ENCODE measurements at places on chromosomes 6 and 20.
A peak's percentile ranks its signal among the peaks of the same experiment; 100 is the strongest.

DNA sequence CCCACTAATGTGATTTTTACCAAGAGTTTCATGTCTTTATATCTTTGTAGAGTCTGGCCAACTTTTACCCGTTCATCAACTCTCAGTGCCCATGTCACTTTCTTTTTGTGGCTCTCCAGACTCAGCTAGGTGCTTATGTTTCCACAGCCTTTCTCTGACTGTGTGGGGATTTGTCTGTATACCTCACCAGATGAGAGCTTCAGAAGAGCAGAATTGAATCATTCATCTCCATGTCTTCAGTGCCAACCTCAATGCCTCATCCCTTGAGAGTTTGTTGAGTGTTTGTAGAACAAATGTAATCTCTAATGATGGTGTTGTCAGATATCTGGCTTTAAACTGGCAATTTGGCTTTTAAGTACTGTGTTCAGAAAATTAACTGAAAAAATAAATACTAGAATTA lies 16.8 kb upstream of the CCN2 start:
- no peak for DNase-seq

DNA sequence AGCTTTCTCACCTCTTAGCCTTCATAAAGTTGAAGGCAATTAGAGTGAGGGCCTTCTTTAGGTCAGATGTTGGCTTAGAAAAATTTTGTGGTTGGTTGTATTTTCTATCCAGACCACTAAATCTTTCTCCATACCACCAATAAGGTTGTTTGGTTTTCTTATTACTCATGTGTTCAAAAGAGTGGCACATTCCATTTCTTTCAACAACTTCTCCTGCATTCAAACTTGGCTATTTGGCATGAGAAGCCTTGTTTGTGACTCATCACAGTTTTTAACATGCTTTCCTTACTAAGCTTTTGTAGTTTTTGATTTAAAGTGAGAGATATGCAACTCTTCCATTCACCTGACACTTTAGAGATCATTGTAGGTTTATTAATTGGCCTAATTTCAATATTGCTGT lies 949.6 kb downstream of the TBC1D32 start:
- no peak for DNase-seq

DNA sequence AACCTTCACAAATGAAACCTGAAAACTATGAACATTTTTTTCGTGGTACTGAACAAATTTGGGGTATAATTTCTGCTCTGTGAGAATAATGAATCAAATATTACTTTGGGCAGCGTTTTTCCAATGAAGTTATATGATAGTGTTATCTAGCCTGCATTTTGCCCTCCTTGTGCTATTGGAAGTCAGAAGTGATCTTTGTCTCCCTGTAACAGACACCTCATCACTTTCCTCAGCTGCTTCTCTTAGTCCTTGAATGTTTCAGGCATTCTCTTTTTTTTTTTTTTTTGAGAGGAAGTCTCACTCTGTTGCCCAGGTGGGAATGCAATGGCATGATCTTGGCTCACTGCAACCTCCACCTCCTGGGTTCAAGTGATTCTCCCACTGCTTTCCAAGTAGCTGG lies 10.2 kb downstream of the DDX27 start:
- no peak for DNase-seq

DNA sequence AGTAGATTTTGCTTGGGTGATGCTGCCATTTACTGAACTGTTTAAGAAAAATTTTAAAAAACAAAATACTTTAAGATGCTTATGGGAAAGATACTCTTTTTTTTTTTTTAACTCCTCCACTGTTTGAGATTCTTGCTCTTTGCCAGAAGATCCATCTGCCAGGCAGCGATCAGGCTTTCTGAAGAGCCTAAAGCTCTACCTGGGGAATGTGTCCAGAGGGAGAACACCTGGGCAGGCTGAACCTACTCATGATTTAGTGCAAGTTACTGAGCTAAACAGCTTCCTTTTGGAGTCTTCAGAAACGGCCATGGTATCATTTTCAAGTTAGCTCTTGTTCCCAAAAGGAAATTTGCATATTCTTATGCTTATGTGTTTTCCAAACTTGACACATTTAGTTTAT lies 23.5 kb upstream of the MLIP start:
- DNase-seq = no peak

GRCh38 chr6:167045828-167046580 lies 46.8 kb downstream of the CEP43 start:
- DNase-seq = no peak

DNA sequence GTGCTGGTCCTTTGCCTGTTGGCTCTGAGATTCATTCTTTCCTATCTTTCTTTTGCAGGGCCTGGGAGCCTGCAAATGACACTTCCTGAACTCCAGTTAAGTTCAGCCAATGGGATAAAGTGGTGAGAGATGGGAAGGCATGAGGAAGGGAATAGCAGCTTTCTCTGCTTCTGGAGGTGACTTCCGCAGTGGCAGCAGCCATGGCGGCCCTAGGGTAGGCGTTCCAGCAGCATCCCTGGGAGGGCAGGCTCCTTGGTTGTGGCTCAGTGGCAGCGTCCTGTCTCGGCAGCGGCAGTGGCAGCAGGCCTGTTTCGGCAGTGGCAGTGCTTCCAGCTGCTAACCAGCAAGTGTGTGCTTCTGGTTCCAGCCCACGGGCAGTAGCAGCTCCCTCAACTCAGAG lies 7.3 kb upstream of the MDFI start:
- DNase-seq = no peak

GRCh38 chr20:15835811-15836210 lies 737.4 kb downstream of the KIF16B start:
- DNase-seq = no peak

- DNase-seq = no peak
These were observed 111.3 kb upstream of the MLN start for GRCh38 chr6:33915134-33915533.

DNA sequence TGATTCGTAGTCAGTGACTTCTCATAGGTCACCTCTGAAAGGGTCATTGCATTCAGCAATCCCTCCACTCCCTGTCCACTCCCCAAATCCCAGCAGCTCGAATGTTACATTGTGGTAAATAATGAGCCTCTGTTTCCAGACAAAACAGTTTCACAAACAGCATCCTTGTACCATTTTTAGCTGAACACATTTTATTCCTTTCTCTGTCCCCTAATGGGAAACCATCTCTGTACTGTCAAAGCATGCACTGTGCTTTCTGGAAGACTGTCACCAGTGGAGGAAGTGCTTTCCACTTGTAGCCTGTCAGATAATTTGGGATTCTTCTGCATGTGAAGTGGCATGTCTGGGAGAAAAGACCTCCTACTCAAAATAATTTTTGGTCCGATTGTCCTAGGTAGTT lies 82.0 kb downstream of the SLC35F1 start:
- no peak for DNase-seq

GRCh38 chr20:44036441-44036840 lies 121.8 kb downstream of the TOX2 start:
- no peak for DNase-seq

- DNase-seq = no peak
These were observed 3.7 kb downstream of the ACSS1 start for GRCh38 chr20:25054096-25054820.

DNA sequence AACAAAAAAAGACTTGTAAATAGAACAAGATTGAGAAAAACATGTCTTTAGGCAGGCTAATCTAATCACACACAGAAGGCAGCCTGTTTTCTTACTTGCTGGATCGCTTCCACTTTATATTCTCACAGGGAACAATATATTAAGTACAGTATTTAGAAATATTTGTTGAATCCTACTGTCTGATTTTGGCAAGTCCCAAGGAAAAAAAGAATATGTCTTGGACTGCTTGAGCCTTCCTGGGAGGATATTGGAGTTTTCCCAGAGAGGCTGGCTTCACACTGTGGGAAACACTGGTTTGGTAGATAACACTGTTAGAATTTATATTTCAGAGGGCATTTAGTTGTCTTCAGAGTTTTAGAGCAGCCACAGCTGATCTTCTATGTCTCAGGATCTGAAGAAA lies 229.7 kb downstream of the PRL start:
- DNase-seq = no peak

DNA sequence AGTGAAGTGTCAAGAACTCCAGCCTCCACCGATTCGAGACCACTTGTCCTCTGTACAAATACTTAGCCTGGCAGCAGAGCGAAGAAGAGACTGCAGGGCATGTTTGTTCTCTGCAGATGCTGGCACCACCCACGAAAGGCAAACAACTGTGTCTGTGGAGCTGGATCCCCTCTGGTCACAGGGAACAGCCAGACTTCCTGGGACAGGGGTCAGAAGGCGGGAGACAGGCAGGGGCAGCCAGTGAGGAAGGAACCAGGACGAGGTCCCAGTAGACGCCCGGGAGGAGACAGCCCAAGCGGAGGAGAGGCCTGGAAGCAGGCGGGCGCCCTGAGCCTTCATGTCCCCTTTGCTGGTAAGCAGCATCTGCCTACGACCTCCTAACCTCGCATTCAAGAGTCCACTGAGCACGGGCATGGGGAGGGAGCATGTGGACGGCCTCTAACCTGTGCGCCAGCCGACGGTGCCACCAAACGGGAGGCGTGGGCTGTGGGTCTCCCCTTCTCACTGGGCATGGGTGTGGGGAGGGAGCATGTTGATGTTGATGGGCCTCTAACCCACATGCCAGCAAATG lies 265.5 kb downstream of the DLL1 start:
- DNase-seq = peak; percentile 6

DNA sequence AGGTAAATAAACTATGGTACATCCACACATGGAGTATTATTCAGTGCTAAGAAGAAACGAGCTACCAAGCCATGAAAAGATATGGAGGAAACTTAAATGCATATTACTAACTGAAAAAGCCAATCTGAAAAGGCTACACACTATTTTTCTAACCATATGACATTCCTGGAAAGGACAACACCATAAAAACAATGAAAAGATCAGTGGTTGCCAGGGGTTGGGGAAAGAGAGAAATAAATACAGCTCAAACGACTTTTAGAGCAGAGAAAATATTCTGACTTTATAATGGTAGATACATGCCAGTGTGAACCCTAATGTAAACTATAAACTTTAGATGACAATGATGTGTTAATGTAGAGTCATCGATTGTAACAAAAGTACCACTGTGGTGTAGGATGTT lies 225.9 kb upstream of the BTBD3 start:
- no peak for DNase-seq

DNA sequence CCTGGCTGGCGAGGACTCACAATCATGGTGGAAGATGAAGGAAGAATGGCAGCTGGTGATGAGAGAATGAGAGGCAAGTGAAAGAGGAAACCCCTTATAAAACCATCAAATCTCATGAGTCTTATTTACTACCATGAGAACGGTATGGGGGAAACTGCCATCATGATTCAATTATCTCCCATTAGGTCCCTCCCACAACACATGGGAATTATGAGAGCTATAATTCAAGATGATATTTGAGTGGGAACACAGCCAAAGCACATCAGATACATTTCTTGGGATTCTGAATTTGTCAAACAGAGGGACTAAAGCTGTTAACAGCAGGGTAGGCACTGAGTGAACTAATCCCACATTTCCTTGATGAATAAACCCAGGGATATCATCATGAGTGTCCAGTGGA lies 116.2 kb upstream of the PLCB4 start:
- DNase-seq = no peak

- DNase-seq = no peak
These were observed 26.1 kb upstream of the IPCEF1 start for GRCh38 chr6:154382740-154383139.

DNA sequence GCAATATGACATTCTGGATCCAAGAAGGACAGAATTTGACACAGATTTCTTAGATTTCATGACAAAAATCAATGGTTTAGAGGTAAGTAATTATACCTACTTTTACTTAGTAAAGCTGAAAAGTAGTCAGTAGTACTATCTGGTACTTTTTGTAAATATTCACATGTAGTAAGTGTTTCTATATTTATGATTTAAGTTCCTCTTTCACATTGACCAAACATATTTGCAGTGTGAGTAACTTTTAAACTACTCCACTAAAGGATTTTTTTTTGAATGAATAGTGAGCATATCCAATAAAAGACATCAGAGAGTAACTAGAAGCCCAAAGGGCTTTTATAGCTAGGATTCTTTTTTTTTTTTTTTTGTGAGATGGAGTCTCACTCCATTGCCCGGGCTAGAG lies 60.8 kb downstream of the DNAH8 start:
- DNase-seq = no peak

DNA sequence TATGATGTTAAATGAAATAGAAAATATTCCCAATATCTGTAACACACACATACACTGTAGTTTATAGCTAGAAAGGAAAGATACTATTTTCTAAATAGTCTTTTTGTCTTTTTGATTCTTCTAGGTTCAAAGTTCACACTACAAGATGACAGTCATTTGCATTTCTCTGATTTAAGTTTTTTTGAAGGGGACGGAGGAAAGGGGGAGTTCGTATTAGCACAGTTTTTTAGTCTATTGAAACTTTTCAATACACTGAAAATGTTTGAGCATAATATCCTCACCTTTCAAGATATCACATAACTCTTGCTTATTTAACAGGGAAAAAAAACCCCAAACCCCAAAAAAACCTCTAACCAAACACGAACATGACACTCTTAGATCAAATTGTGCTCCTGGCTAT lies 68.1 kb downstream of the BMP2 start:
- no peak for DNase-seq

- DNase-seq = no peak
These were observed 201.3 kb downstream of the EYS start for GRCh38 chr6:65505736-65506135.

GRCh38 chr20:15302075-15302474 lies 964.7 kb upstream of the FLRT3 start:
- no peak for DNase-seq
